Sigmoid colon (tissue), 7 donors: ENCODE measurements at places on chromosomes 2 and 18. TPM values are rescaled to one million over a fixed set of nuclear protein-coding genes. Genes with fewer than 3 reads are reported as not detected.

DNA sequence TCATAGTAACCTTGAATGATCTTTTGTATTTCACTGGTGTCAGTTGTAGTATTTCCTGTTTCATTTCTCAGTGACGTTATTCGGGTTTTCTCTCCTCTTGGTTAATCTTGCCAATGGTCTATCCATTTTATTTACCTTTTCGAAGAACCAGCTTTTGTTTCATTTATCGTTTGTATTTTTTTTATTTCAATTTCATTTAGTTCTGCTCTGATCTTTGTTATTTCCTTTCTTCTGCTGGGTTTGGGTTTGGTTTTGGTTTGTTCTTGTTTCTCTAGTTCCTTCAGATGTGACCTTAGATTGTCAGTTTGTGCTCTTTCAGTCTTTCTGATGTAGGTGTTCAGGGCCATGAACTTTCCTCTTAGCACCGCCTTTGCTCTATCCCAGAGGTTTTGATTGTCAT lies 36.7 kb downstream of the SP140 start:
- H3K4me1 ChIP-seq = no peaks in the 10 kb centered on the region
- H3K4me3 ChIP-seq = no peak overlapping the region
- no peaks in the 10 kb centered on the region for H3K27me3 ChIP-seq
- H3K27ac ChIP-seq = no peak overlapping the region
- DNase-seq = no peak
- H3K36me3 ChIP-seq = no peaks in the 10 kb centered on the region

DNA sequence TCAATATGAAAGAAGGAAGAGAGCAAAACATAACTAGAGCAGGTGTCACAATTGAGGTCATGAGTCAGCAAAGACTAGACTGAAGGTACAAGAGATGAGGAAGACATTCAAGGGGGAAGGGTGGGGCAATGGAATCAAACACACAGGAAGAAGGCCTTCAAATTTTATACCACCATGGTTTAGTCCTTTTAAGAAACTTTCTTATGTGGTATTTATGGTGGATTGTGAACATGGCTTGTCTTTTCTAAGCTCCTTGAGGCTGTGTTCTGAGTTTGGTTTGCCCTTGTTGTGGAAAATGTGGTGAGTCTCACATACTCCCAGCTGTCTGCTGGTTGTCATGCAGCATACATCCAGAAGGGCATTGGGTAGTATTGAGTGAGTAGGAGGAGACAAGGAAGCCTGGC lies 62.1 kb downstream of the NABP1 start:
- DNase-seq = no peak
- no peaks in the 10 kb centered on the region for H3K27me3 ChIP-seq
- no peaks in the 10 kb centered on the region for H3K36me3 ChIP-seq
- H3K4me3 ChIP-seq = no peak overlapping the region

Gene RBKS
- 5.1 TPM for polyA plus RNA-seq

Gene SH3RF3
- polyA plus RNA-seq = 1.2 TPM

Gene ANKRD53
- polyA plus RNA-seq = 1.2 TPM

GRCh38 chr2:79191081-79191480 lies 31.5 kb upstream of the REG3A start:
- H3K36me3 ChIP-seq = no peaks in the 10 kb centered on the region
- no peak overlapping the region for H3K27ac ChIP-seq
- H3K4me1 ChIP-seq = no peaks in the 10 kb centered on the region
- no peak for DNase-seq
- no peaks in the 10 kb centered on the region for H3K27me3 ChIP-seq

Gene NEURL3
- 3.5 TPM for polyA plus RNA-seq

- no peak for DNase-seq
- H3K27ac ChIP-seq = no peak overlapping the region
- no peaks in the 10 kb centered on the region for H3K36me3 ChIP-seq
- H3K4me1 ChIP-seq = no peaks in the 10 kb centered on the region
- no peaks in the 10 kb centered on the region for H3K27me3 ChIP-seq
Measured at GRCh38 chr2:10369269-10370255, 66.9 kb downstream of the HPCAL1 start.

DNA sequence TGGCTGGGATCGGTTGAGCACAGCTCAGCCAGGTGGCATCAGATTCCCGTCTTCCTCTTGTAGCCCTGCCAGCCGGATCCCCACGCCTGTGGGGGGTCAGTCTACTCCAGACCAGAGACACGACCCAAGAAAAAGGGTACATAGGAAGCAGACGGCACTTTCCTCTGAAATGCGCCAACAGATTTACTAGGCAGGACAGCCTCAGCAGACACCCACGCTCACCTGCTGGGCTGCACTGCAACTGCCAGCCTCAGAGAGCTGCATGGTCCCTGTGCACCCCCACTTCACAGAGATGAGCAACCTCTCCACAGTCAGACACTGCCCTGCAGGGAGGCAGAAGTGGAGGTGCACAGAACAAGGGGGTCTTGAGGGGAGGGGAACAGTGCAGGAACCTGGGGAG lies 75.7 kb upstream of the OTOS start:
- no peaks in the 10 kb centered on the region for H3K4me1 ChIP-seq
- DNase-seq = peak; percentile 49
- no peak overlapping the region for H3K4me3 ChIP-seq
- no peaks in the 10 kb centered on the region for H3K36me3 ChIP-seq
- H3K27me3 ChIP-seq = no peaks in the 10 kb centered on the region
- H3K27ac ChIP-seq = no peak overlapping the region

Gene MBD2
- 33.3 TPM for polyA plus RNA-seq

- DNase-seq = no peak
- no peak overlapping the region for H3K4me3 ChIP-seq
- H3K27me3 ChIP-seq = no peaks in the 10 kb centered on the region
- no peaks in the 10 kb centered on the region for H3K36me3 ChIP-seq
- no peaks in the 10 kb centered on the region for H3K4me1 ChIP-seq
Measured at GRCh38 chr18:35163014-35163539, 77.8 kb upstream of the ZNF397 start.

Gene ZRANB3
- 3.2 TPM for polyA plus RNA-seq

GRCh38 chr2:186515376-186515775 lies 29.3 kb downstream of the ZC3H15 start:
- no peak overlapping the region for H3K4me3 ChIP-seq
- H3K36me3 ChIP-seq = peaks cover 40% of the 10 kb centered on the region
- no peak for DNase-seq
- no peak overlapping the region for H3K27ac ChIP-seq

DNA sequence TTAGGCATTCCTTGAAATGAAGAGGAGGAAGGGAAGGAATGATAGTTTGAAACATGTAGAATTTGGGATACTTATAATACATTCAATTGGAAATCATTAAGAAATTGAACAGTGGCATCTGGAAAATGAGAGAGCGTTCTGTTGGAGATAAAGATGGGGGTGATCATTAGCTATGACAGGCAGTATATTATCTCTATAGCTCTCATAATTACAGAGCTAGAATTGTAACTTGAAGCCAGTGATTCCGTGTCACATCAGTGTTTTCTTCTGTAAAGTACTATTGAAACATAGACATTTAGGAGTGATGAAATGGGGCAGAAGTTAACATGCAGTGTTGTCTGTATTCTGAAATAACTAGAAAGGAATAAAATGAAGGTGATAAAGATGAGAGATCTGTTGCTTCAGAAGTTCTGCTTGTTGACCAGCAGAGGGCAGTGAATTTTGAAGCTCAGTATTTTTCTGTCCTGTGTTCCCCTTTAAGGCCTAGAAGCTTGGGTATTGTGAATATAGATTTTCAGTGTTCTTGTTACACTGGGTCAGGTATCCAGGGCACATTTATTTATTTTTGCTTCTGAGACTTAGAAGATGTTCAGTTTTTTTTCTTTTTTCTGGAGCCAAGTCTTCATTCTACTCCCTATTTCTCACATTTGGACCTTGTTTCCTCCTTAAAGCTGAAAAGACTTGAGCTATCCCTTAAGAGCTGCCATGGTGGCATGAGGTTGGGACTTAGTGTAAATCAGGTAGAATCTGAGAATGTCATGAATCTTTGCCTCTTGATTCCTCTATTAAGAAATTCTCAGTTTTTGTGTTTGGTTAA lies 157.4 kb downstream of the TAF4B start:
- H3K4me1 ChIP-seq = no peaks in the 10 kb centered on the region
- no peaks in the 10 kb centered on the region for H3K36me3 ChIP-seq
- no peak for DNase-seq
- H3K4me3 ChIP-seq = no peak overlapping the region
- H3K27me3 ChIP-seq = no peaks in the 10 kb centered on the region

- no peaks in the 10 kb centered on the region for H3K36me3 ChIP-seq
- peak; percentile 50 for DNase-seq
- H3K4me3 ChIP-seq = no peak overlapping the region
- H3K4me1 ChIP-seq = no peaks in the 10 kb centered on the region
Measured at GRCh38 chr2:230902180-230902899, 22.7 kb downstream of the GPR55 start.

DNA sequence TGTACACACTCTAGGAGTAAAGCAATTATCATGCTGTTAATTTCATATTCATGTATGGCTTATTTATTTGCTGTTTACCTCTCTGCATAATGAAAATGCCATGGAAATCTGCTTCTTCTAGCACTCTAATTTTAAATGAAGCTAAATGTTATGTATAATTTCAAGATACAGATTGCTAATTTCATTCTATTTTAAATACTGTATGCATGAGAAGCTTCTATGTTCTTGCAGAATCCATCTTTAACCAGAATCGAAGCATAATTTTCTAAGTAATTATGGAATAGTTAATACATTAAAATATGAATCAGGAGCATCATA lies 127.2 kb downstream of the UBE2E3 start:
- DNase-seq = no peak
- H3K4me3 ChIP-seq = no peak overlapping the region
- H3K36me3 ChIP-seq = no peaks in the 10 kb centered on the region
- H3K27ac ChIP-seq = no peak overlapping the region

- H3K36me3 ChIP-seq = no peaks in the 10 kb centered on the region
- no peak overlapping the region for H3K27ac ChIP-seq
- H3K4me3 ChIP-seq = no peak overlapping the region
- H3K4me1 ChIP-seq = no peaks in the 10 kb centered on the region
- DNase-seq = no peak
Measured at GRCh38 chr2:109254174-109254904, 125.3 kb downstream of the SH3RF3 start.

Gene C2orf15
- 2.5 TPM for polyA plus RNA-seq

- H3K36me3 ChIP-seq = no peaks in the 10 kb centered on the region
- H3K4me3 ChIP-seq = no peak overlapping the region
Measured at GRCh38 chr2:173986805-173987204, 21.6 kb upstream of the SP3 start.

DNA sequence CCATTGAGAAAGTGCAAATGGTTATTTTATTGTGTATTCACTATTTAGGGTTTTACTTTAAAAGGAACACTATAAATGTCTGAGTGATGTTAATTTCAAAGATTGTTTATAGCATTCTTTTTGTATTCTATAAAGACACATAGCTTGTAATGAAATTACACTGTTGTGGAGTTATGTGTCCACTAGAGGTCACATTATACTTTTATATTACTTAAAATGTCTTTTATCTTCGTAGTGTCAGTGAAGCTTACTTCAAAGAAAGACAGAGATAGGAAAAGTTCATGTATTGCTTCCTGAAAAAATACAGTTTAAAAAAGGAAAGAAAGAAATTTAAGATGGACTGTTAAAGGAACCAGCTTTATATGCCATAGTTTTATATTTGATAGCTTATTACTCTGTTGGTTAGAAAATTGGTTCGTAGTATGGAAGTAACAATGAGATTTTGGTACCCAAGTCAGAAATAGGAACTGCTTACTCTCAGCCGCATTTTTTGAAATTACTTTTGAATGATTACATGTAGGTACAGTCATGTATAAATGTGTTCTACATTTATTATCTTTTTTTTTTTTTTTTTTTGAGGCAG lies 20.5 kb downstream of the APLF start:
- H3K4me1 ChIP-seq = no peaks in the 10 kb centered on the region
- no peaks in the 10 kb centered on the region for H3K27me3 ChIP-seq
- no peak for DNase-seq
- no peaks in the 10 kb centered on the region for H3K36me3 ChIP-seq

GRCh38 chr2:179275253-179276012 lies 10.8 kb upstream of the SESTD1 start:
- no peak for DNase-seq
- H3K4me1 ChIP-seq = no peaks in the 10 kb centered on the region
- H3K27me3 ChIP-seq = no peaks in the 10 kb centered on the region
- peak overlapping the region; percentile 41 for H3K27ac ChIP-seq

DNA sequence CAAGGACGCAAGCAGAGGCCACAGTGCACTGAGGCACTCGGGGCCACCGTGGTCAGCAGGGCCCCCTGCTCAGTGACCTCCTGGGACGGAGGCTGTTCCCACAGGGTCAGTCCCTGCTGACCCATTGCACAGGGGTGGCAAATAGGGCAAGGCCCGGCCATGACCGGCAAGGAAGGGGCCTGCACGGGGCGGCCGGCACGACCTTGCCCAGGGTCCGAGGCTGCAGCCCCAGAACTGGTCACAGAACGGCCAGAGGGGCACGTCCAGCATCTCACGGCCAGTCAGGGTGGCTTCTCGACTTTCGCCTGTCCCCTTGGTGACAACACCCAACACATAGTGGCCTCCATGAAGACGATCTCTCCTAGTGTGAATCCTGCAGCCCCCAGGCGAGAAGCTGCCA lies 27.6 kb upstream of the OTOS start:
- H3K36me3 ChIP-seq = no peaks in the 10 kb centered on the region
- no peaks in the 10 kb centered on the region for H3K4me1 ChIP-seq
- DNase-seq = peak; percentile 56
- H3K27ac ChIP-seq = no peak overlapping the region
- H3K27me3 ChIP-seq = no peaks in the 10 kb centered on the region
- H3K4me3 ChIP-seq = no peak overlapping the region

- no peak overlapping the region for H3K27ac ChIP-seq
- DNase-seq = no peak
- no peaks in the 10 kb centered on the region for H3K27me3 ChIP-seq
- no peaks in the 10 kb centered on the region for H3K36me3 ChIP-seq
Measured at GRCh38 chr2:204239411-204240165, 303.0 kb downstream of the ICOS start.

DNA sequence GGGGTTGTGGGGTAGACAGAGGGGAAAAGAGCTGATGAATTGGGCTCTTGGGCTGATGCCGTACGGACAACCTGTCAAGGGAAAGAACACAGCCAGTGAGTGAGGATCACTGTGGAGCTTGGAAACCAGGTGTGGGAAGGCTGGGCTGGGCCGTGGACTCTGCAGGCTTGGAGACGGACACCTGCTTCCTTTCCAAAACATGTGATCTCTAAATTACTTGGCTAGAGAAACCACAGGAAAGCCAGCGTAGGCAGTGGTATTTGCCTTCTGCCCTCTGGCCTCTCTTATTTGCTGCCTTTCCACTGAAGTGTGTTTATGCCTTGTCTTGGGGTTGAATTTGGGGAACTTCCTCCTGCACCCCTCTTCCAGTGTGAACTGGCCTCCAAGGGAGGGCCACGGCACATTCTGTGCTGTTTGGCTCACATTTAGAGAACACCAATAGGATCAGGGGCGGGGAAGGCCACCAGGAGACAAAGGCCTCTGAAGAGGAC lies 267.7 kb downstream of the PRKCE start:
- DNase-seq = no peak
- H3K36me3 ChIP-seq = no peaks in the 10 kb centered on the region
- peaks cover 15% of the 10 kb centered on the region for H3K4me1 ChIP-seq

Gene MFSD6
- 8.8 TPM for polyA plus RNA-seq

GRCh38 chr2:198351647-198352046 lies 547.3 kb downstream of the PLCL1 start:
- no peak overlapping the region for H3K4me3 ChIP-seq
- no peaks in the 10 kb centered on the region for H3K4me1 ChIP-seq
- no peak overlapping the region for H3K27ac ChIP-seq
- no peaks in the 10 kb centered on the region for H3K36me3 ChIP-seq
- no peaks in the 10 kb centered on the region for H3K27me3 ChIP-seq
